ENCODE measurements at places on chromosomes 5 and 9.

DNA sequence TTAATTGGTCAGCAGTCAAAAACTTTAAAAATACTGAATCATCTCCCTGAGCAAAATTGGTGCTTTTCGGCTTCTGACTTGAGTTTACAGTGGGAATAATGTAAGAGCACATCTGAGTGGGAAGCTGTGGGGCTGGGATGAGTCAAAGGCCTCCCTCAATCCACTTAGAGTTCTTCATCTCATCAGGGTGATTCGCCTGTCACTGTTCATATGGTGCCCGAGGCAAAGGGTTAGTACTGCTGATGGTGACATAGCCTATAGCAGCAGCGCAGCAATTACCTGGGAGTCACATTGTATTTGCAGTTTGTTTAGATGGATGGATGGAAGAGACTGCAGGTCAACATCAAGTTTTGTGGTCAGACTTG is 113.8 kb upstream of the ZNF608 start:
- DNase-seq: no peak

DNA sequence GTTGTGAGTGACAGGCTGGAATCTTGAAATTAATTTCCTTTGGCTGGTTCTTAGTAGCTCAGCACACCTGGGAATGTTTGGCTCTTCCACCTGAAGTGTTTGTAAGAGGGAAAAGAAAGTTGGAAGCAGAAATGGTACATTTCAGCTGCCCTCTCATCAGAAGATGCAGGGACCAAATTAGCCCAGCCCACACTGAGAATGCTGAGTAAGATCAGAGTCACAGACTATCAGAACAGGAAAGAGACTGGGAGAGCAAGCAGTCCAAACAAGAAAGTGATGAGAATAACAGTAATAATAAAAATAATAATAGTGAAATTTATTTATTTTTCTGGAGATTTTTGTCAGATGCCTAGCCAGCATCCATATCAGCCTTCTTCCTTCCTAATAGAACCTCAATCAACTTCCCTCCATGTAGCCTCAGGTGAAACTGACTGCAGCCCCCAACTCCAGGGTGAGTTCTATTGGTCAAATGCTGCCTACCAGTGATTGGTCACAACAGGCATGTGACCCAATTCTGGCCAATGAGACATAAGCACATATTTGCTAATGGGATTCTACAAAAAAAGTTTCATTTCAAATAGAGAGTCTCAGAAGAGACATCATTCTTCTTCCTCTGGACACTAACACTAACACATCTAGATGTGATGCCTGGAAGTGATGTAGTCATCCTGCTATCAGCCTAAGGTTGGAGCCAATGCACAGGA is 31.2 kb upstream of the ADRA1B start:
- no peak for DNase-seq

DNA sequence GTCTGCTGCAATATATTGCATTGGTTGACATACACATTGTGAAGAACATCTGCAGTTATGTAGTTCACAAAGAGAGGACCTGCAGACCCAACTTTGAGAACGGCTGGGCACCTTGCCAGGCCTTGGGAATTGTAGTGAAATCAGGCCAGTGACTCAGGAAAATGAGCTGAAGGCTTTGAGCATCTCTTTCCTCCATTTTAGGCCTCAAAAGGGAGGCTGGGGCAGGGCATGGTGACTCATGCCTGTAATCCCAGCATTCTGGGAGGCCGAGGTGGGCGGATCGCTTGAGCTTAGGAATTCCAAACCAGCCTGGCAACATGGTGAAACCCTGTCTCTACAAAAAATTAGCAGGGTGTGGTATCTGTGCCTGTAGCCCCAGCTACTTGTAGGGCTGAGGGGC is 1.4 kb upstream of the IPPK start:
- peak; percentile 55 for DNase-seq

DNA sequence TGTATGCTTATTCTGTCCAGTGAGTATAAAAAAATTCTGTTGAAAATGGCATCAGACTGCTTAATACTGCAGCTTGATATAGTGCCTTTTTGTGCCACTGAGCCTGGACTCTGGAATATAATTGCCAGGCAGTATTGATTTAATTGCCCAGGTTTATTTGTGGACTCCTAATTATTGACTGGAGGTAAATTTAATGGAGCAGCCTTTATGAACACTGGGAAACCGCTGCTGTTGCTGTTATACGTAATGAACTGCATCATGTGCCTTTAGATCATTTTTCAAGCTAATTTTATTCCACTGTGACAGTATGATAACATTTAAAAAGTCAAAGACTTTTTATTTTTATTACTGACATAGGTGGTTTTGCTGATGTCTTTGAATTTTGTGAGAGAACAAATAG is 90.2 kb upstream of the SH3GL2 start:
- DNase-seq: no peak

- no peak for DNase-seq
Observed at GRCh38 chr5:132020568-132021339, 9.3 kb upstream of the ACSL6 start.

DNA sequence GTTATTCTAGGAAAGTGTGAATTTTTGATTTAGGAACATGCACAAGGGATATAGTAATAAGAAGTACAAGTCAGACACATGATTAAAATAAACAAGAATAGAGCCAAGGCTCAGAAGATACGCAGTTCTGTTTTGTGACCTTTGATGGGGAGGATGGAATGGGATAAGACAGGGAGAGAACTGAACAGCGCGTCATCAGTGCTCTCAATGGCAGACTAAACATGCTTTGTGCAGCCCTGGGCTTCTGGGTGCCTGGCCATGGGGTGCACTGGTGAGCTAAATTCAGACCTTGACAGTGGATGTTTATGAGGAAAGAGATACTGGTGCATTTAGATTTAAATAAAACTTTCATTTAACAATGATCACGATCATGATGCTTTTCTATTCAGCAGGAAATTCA is 309.7 kb downstream of the ARHGEF28 start:
- no peak for DNase-seq

GRCh38 chr9:21890696-21891095 is 88.3 kb downstream of the MTAP start:
- DNase-seq: no peak

DNA sequence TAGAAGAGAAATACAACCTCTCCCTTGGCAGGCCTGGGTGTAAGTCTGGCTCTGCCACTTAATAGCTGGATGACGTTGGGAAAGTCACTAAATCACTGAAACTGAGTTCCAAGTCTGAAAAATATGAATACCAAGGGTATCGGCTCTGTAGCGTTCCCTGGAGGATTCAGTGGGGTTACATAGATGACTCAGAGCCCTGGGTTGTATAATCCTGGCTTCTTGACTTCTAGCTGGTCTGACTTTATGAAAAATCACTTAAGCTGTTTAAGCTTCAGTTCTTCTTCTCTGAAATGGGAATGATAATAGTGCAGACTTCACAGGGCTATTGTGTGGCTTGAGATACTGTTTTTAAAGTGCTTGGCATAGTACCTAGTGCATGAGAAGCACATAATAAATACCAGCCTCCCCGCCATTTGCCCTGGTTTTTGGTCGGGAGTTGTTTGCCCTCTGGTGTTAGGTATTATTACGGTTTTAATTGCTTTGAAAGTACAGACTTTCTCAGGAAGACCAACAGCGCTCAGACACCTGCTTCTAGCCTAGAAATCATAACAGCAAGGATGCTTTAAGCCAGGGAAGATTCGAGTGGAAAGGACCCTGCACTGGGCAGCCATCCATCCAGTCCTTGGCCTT is 43.0 kb downstream of the CYFIP2 start:
- DNase-seq: peak; percentile 60

- DNase-seq: no peak
Observed at GRCh38 chr9:117250610-117251215, 164.1 kb downstream of the ASTN2 start.

DNA sequence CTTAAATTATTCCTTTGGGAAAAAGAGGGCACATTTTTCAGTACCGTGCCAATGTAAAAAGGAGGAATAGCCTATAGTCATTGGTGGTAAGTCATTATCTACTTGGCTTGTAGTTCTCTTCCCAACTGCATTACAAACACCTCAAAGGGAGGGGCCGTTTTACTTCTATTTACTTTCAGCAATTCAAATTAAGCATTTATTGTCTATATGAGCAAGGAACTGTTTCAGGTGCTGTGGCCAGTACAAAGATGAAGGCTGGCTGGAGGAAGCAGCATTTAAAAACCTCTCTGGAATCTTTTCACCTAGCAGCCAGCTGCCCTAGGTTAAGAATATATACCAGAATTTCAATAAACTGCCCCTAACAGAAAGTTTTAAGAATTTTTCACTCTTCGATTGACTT is 48.9 kb downstream of the SEMA6A start:
- DNase-seq: no peak

DNA sequence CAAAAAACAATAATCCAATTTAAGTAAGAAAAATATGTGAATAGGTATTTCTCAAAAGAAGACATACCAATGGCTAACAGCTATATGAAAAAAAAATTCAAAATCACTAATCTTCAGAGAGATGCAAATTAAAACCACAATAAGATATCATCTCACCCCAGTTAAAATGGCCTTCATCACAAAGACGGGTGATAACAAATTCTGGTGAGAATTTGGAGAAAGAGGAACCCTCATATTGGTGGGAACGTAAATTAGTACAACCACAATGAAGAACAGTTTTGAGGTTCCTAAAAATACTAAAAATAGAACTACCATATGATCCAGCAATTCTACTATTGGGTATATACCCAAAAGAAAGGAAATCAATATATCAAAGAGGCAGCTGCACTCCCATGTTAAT is 94.3 kb downstream of the TMEM167A start:
- no peak for DNase-seq

DNA sequence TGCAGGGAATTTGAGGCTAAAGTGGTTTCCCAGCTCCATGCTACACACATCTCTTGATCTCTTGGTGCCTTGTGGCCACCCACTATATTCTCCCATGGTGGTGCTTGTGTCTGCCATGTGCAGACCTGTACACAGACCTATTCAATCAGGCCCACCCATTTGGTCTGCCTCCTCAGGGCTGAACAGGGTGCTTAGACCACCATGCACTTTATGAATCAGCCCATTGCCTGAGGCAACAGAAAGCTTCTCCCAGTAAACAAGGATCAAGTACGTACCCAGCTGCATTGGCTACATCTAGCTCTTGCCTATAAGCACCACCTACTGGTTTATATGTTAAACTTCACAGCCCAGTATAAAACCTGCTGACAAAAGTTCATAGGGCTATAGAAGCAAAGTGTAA is 664.3 kb upstream of the EDIL3 start:
- peak; percentile 19 for DNase-seq

DNA sequence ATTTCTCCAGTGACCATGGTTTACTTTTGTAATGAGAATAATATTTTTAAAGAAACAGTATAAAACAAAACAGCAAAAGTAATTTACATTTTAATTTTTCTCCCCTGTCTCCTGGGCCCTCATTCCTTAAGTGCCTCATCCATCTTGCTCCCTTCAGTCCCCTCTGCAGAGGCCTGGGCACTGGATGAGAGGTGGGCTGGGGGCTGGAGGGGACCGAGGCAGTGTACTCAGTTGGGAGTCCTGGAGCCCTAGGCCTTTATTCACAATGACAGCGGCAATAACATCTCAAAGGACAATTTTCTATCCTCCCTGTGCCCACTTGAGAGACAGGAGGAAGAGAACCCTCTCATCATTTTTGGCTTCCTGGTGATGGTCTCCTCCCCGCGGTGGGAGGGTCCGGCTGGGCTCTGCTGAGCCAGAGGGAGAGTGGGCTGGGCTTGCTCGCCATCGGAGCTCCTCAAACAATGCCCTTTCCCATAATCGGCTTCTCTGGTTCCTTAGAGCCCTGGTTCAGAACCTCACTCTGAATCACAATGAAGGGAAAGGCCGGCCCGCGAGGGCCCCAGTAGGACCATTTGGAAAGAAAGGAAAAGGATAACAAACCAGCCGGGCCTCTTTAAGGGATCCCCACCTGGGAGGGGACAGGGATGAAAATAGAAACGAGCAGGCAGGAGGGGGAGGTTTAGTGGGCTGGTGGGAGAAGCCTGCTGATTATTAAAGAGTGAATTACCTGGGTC is 9.7 kb upstream of the SMIM32 start:
- DNase-seq: no peak

DNA sequence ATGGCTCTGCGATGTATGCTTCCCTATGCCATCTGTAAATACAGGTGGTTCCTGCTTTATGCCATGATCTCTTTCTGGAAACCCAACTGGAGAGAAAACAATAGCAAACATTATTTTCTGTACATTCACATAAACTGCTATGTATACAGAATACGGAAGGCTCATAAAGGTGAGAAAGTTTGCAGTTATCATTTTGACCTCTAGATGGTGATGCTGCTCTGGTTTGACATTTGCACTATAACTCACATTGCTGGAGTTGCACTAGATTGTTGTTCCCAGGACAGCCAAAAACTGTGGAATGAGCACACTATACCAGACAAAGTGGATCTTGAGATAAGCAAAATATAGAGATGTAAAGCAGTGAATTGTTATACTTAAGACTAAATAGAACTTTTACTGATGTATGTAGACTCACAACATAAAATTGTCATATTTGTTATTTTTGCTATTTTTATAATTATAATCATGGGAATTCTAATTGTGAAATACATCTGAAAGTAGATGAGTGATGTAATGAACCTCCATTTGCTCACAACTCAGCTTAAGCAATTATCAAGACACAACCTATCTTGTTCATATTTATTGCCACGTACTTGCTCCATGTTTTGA is 246.5 kb downstream of the PTPRD start:
- DNase-seq: peak; percentile 6

DNA sequence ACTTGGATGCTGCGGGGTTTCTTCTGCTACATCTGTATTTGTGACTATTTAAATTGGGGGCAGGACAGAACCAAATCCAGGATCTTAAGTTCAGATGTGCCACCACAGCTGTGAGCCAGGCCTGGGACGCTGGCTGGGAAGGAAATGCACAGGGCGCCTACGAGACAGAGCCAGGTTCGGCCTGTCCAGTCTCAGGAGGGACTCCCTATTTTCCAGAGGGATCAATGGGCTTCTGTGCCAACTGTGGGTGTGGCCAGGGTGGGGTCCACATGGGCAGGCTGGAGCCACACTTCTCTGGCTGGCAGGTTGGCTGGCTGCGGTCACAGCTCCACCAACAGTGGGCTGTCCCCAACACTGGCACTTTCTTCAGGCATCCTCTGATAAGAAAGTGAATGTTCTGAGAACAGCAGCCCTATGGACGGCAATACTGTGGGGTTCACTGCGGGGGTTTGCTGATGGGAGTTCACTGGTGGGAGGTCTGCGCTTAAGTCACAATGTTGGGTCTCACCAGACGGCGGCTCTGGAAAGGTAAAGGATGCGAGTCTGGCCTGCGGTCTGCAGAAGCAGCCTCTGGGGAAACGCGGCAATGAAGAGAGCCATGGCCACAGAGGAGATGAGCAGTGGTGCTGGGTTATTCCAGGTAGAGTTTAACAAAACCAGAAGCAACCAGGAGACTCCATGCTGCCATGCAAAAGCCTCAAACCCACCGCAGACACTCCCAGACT is 78.1 kb downstream of the DAP start:
- DNase-seq: no peak
